ENCODE measurements at places on chromosomes 1 and 21.

- DNase-seq, result no peak
Observed at GRCh38 chr1:6010554-6010953, 18.3 kb upstream of the NPHP4 start.

- no peak for DNase-seq
Observed at GRCh38 chr1:46621930-46622329, 5.3 kb upstream of the MOB3C start.

DNA sequence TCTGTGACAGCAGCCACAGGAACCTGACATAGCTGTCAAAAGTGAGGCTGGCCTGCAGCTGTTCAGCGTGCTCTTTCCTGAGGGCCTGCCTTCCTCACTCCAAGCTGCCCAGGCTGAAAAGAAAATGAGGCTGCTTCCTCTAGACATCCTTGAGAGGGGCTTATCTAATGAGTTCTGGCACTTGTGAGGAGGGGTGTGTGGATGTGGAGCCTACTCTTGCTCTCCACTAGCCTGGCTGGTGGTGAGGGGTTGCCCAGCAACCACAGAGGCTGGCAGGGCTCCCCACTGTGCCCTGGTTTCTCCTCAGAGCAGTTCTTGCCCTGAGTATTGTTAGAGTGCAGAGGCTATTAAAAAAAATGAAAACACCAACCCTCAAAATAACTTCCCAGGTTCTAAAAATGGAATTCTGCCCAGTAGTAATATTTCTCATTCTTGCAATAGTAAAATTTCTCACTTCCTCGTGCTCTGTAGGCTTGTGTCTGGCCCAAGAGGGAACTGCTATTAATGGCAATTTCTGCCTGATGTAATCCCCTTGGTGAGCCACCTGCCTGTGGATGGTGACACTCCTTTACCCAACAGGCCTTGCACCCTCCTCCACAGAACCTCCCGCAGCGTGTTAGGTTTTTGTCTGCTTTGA, 52.6 kb upstream of the EPS8L3 start:
- DNase-seq, result no peak

DNA sequence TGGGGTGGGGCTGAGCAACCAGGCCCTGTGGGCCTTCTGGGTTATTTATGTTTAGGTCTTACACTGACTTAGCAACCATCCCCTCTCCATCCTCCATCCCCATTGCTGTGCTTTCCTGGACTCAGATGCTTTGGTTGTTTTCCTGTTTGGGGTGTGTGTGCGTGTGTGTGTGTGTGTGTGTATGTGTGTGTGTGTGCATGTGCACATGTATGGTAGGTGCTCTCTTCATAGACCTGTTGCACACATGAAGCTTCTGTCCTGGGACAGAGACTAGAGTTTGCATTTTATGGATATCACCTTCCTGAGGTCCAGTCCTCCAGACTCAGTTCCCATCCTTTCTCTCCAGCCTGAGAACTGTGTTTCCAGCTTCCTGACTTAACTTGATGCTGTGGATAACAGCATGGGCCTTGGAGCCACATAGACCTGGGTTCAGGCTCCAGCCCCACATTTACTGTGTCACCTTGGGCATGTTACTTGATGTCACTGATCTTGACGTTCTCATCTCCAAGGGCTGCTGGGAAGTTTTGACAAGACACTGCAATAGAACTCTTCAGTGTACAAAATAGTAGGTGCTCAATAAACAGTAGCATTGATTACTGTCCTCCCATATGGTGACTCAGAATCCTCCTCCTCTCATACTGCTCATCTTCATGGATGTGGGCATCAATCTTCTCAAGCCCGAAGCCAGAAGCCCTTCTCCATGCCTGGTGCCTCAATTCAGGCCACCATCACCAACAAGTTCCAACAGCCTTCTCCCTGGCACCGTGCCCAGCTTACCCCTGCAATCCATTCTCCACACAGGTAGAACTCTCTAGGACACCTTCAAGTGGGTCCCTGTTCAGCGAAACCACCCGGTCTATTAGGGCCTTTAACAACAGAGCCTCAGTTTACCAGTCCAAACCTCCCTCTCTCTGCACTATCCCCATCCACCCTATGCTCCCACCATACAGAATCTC, 181.8 kb upstream of the EDN2 start:
- DNase-seq, result no peak

DNA sequence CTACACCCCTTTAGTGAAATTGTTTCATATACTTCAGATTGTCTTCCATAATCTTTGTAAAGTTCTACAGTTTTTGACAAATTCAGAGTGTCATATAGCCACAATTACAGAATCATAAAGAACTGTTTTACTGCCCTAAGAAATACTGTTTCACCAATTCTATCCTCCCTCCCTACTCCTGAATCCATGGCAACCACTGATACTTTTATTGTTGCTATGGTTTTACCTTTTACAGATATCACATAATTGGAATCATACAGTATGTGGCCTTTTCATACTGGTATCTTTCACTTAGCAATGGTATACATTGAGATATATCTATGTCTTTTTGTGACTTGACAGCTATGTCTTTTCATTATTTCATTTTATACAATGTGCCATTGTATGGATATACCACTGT, 34.1 kb downstream of the RC3H1 start:
- no peak for DNase-seq

DNA sequence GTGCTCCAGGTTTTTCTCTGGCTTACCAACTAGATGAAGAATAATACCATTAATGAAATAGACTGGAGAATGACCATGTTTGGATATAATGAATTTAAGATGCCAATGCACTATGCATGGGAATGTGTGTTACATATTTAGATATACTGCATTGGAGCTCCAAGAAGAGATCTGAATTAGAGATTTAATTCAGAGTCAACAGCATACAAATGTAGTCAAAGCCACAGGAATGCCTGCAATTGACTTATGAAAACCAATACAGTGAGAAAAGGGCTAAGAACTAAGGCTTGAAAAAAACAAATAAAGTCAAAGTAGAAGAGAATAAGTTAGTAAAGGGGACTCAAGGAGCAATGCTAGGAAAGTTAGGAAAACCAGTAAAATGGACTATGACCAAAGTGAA, 59.1 kb downstream of the USP24 start:
- no peak for DNase-seq

GRCh38 chr1:180092931-180093650, 61.6 kb upstream of the QSOX1 start:
- DNase-seq, result no peak

GRCh38 chr21:33608559-33608958, 20.1 kb upstream of the DONSON start:
- DNase-seq, result no peak

DNA sequence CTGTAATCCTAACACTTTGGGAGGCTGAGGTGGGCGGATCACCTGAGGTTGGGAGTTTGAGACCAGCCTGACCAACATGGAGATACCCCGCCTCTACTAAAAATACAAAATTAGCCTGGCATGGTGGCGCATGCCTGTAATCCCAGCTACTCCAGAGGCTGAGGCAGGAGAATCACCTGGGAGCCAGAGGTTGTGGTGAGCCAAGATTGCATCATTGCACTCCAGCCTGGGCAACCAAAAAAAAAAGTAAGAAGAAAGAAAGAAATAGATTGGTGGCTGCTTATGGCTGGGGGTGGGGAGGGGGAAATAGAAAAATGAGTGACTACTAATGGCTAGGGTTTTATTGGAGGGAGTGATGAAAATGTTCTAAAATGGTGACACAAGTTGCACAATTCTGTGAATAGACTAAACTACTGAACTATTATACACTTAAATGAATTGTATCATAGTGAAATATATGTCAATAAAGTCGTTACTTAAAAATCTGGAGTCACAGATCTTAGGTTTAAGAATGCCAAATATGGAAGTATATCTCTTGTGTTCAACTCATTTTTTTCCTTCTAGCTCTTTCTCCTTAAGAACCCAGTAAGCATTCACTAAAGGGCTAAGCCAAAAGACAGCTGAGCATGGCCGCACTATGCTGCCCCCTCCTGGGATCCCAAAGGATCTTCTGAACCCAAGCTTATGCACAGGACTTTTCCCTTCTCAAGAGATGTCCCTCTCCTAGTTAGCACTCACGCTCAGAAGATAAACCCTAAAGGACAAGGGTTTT, 3.2 kb upstream of the NPL start:
- DNase-seq, result peak; percentile 38
